Caki2 (cell line): ENCODE measurements at places on chromosomes 5 and 9.

DNA sequence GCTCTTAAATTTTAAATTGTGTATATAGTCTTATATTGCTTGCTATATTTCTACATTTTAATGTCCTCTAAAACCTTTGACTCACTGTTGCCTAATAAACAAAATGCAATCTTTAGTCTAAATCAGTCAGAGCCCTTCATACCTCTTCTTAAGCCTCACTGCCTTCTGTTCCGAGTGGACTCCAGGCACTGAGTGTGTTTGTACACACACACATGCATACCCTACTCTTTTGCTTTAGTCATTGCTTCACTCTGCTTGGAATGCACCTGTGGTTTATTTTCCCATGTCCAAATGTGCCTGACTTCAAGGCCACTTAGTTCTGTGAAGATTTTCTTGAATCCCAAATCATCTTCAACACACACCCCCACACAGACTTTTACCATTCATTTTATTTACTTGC lies 60.9 kb downstream of the SLC12A2 start:
- DNase-seq = no peak

DNA sequence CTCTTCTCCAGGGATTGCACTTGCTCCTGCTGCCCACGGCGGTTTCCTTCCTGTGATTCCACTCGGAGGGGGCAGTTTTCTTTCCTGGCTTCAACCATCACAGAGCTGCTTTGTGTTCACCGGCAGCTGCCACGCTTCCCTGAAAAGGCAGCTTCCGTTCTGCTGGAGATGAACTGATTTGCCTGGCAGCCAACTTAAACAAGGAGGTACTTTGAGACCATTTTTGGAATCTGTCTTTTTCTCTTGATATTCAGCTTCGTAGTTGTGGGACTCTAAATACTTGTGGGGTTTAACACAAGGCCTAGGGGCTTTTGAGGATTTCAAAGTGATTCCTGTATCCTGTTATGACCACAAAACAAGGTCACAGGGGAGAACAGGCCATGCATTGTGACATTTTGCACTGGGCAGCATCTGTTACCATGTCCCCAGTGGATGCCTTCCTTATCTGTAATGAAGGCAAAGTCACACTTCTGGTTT lies 192.0 kb downstream of the MTRR start:
- DNase-seq = no peak

GRCh38 chr9:14320271-14321181 lies 6.6 kb upstream of the NFIB start:
- peak; percentile 79 for DNase-seq

DNA sequence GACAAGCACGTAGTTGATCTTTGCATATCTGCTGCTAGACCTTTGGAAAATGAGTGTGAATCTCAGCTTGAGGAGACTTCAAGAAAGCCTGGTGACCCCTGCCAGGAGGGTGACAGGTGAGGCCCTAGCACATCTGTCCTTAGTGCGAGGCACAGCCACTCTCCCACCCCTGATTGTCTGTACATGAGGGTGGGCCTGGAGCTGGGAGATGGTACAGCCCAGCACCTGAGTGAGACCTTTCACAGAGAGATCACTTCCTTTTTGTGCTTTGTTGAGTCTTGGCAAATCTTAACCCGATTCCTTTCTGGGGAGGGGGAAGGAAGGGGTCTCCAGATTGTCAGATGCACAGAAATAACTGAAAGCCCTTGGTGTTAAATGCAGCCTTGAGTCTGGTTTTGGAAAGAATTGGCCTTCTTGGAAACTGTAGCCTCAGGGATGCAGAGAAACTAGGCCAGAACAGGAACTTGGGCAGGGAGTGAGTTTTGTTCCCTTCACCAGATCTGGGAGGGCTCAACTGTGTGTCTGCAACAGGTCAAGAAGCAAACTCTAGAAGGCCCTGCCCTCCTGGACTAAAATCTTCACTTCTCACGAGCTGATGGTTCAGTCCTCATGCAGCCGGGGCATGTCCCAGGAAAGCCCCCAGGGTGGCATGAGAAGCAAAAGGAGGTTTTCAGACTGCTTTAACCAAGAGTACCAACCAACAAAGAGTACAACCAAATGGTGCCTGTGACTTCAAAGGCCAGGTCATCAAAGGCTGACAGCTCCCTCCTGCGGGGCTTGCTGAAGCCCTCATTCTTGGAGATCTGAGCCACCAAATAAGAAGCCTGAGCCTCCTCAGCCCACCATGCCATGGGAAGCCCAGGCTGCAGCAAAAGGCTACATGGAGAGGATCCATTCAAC lies 20.8 kb upstream of the SEMA4D start:
- no peak for DNase-seq

DNA sequence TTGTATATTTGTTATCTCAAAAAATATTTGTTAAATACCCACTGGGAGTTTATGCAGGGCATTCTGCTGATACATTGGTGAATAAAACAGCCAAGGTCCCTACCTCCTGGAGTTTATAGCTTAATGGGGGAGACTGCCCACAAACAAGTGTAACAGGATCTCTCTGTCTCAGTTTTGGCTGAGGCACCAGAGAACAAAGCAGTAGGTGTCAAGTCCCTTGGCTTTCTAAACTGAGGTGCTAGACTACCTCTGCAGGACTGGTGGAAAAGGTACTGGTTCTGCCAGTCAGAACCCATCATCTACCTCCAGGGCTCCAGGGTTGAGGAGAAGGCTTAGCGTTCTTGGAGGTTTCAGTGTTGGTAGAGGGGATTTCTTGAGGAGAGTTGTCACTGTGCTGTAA lies 188.4 kb upstream of the ELL2 start:
- no peak for DNase-seq

- DNase-seq = no peak
Observed at GRCh38 chr9:95754533-95755420, 120.7 kb upstream of the ERCC6L2 start.

- no peak for DNase-seq
Observed at GRCh38 chr9:104313396-104314110, 190.5 kb upstream of the OR13F1 start.

GRCh38 chr9:115633104-115633503 lies 515.1 kb upstream of the TNC start:
- no peak for DNase-seq

DNA sequence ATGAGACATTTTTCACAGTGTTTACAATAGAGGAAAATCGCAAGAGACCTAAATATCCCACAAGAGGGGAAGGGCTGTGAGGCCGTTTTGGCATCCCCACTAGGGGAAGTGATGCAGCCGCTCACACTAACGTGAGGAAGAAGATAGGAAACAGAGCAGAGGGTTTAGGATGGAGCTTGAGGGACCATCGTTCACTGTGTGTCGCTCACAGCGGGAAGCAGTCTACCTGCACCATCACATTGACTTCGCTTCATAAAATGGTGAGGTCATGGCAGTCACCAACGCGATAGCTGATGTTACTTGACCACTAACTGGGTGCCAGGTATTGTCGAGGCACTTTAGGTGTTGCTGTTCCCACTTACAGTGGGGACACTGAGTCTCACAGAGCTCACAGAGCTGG lies 35.6 kb downstream of the PRRX2 start:
- DNase-seq = no peak

DNA sequence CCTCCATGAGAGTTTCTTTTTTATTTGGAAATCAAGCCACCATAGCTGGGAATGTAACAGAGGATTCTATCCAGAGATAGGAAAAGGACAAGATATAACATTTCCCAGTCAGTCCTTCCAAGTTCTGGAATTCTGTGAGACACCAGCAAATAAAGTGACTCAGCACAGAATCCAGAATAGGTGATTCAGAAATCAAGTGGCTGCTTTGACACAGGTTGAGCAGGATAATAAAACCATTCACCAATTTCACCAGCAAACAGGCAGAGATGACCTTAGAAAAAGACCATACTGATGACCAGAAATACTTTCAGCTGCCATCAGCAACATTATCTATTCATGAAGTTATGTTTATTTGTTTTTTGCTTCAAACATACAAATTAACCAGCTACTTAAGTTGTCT lies 491.5 kb upstream of the TUSC1 start:
- DNase-seq = peak; percentile 24

GRCh38 chr9:15155826-15156225 lies 151.2 kb downstream of the TTC39B start:
- DNase-seq = no peak

DNA sequence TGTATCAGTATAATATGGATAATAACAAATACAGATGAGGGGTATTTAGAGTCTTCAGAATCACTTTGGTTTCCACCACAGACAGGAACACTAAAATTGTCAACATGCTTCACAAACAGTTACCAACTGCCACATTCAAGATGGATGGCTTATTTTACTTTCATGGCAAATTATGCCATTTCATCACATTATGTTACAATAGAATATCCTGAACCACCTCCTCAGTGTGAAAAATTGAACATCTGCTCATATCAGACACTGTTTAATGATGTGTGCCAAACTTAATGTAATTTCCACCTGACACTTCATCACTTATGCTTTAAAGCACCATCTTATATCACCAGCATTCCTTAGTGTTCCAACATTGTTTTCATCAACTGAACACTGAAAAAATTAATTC lies 357.4 kb downstream of the KCNN2 start:
- DNase-seq = no peak

GRCh38 chr5:67160985-67161384 lies 35.6 kb downstream of the CD180 start:
- DNase-seq = no peak

DNA sequence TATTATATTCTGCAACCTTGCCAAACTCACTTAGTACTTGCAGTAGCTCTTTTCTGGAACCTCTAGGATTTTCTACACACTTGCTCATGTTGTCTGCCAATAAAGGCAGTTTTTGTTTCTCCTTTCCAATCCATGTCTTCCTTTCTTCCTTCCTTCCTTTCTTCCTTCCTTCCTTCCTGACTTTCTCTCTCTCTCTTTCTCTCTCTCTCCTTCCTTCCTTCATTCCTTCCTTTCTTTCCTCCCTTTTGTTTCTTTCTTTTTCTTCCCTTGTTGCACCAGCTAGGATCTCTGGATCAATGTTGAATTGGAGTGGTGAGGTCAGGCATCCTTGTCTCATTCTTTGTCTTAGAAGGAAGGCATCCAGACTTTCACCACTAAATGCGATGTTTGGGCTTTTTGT lies 12.5 kb downstream of the ADGRD2 start:
- no peak for DNase-seq

- DNase-seq = no peak
Observed at GRCh38 chr5:146848133-146848532, 30.4 kb downstream of the PPP2R2B start.
